Kidney epithelial cell (primary cell): ENCODE measurements at places on chromosomes 12 and 14. TPM values are rescaled to one million over a fixed set of nuclear protein-coding genes. Genes with fewer than 3 reads are reported as not detected.

GRCh38 chr14:105987563-105987962 is 461.2 kb downstream of the TMEM121 start:
- no peak for DNase-seq

GRCh38 chr12:6603095-6603567 is 4.0 kb downstream of the CHD4 start:
- DNase-seq = no peak

Gene KLRC2
- not detected in 2 replicates for total RNA-seq

Gene SSTR1
- 0.21 and 0.67 TPM in 2 replicates for total RNA-seq

Gene C12orf56
- total RNA-seq = 0.55 and 0.84 TPM in 2 replicates

DNA sequence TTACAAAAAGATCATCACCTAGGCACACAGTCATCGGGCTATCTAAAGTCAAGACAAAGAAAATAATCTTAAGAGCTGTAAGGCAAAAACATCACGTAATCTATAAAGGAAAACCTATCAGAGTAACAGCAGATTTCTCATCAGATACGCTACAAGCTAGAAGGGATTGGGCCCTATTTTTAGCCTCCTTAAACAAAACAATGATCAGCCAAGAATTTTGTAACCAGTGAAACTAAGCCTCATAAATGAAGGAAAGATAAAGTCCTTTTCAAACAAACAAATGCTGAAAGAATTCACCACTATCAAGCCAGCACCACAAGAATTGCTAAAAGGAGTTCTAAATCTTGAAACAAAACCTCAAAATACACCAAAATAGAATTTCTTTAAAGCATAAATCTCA is 191.6 kb upstream of the BMP4 start:
- no peak for DNase-seq

DNA sequence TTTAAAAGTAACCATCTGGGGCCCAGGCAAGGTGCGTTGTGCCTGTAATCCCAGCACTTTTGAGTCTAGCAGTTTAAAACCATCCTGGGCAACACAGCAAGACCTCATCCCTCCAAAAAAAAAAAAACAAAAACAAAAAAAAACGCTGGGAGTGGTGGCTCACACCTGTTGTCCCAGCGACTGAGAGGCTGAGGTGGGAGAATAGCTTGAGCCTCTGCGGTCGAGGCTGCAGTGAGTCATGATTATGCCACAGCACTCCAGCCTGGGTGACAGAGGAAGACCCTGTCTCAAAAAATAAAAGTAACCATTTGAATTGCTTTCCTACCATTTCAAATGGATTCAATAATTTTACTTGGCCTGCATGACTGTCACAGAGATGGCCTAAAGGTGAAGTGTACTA is 186.5 kb upstream of the ATP2B1 start:
- no peak for DNase-seq

DNA sequence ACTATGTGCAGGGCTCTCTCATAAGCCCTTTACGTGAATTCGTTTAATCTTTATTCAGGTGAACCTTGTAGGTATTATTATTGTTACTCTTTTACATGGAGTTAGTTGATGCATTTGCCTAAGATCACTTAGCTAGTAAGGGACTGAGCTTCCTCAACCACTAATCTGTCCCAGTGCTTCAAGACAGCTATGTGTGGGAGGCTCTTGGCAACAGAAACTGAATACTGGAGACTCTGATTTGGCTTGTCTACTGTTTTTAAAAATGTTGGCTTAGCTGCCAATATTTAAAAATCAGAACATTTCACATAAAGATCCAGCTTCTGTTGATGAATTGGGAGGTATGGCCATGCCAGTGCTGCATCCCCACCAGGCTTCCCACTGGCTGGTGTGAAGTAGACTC is 6.8 kb downstream of the KNTC1 start:
- DNase-seq = no peak

- DNase-seq = peak; percentile 39
Observed at GRCh38 chr12:105492591-105493545, 162.4 kb downstream of the C12orf75 start.

DNA sequence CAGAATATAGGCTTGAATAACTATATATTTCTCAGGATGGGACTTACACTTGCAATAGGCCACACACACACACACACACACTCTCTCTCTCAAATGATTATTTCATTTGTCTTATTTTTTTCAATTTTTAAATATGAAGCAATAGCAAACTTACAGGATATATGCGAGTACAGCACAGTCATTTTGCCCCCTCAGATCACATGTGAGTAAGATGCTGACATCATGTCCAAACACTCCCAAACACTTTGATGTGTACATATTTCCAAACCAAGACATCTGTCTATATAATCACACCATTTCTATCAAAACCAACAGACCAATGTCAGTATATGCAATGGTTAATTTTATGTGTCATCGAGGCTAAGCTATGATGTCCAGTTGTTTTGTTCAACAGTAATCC is 1535.9 kb upstream of the FLRT2 start:
- no peak for DNase-seq

Gene FGD6
- 31.5 and 40.9 TPM in 2 replicates for total RNA-seq

DNA sequence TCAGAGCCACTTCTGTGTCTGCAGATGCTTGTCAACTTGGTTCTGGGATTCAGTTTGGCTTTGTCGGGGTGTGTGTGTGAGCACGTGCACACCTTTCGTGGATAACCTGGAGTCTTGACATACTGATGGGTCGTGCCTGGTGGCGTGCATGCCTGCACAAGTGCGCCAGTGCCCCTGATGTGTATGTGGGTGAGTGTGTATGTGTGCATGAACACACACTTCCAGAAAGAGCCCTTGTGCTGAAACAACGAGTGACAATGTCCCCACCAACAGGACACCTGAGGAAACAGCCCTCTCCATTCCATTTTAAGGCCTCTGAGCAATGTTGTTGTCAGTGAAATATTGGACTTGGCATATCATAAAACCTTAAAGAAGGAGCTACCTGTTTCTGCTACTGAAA is 53.9 kb downstream of the SMUG1 start:
- no peak for DNase-seq

DNA sequence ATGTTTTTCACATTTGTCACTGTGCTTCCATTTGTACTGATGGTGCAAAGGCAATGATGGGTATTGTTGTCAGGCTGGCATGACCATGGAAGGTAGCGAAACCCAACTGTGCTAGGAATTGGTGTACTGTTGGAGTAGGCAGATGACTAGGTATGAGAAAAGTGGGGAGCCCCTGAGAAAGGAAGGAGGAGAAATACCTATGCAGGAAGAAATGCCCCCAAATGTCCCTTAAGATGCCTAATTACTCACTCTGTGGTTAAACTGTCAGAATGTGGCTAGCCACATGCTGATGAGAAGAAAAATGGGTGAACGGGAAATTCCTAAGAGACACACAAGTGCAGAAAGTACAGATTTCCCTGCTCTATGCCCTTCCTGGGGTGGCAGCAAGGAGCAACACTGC is 339.1 kb downstream of the TMEM132D start:
- no peak for DNase-seq

Gene DNAI7
- 0.07 TPM in 1 of 2 replicates, not detected in the other for total RNA-seq

DNA sequence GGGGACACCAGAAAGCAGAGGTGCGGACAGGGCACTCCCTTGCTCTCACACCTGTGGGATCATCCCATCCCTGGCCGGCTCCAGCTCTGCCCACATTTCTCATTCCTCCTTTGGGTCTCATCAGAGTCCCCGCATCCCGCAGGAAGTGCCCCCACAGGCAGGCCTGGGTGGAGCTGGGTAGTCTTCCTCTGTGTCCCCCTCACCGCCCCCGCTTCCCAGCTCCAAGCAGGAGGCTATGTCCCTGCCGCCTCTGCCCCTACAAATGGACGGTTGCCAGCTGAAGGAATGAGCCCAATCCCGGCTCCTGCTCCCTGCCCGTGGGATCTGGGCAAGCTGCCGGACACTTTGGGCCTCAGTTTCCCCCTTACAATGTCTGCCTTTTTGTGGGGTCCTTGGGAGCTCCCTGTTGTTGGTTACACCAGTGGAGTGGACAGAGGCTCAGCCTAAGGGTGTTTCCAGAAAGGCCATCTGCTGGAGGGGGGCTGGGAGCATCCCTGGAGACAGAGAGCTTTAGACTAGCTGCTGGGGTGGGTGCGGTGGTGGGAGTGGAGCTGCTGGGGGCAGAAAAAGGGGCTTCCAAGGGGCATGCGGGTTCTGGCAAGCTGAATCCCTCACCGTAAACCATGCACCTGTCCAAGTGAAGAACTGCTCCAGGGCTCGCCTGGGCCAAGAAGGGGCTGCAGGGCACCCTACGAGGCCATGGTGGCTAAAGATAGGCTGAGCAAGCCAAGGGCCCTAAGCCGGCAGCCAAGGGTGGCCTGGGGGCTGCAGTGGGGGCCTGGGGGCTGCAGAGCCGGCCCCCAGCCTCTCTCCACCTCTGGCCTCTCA is 7.9 kb upstream of the GPR132 start:
- no peak for DNase-seq

DNA sequence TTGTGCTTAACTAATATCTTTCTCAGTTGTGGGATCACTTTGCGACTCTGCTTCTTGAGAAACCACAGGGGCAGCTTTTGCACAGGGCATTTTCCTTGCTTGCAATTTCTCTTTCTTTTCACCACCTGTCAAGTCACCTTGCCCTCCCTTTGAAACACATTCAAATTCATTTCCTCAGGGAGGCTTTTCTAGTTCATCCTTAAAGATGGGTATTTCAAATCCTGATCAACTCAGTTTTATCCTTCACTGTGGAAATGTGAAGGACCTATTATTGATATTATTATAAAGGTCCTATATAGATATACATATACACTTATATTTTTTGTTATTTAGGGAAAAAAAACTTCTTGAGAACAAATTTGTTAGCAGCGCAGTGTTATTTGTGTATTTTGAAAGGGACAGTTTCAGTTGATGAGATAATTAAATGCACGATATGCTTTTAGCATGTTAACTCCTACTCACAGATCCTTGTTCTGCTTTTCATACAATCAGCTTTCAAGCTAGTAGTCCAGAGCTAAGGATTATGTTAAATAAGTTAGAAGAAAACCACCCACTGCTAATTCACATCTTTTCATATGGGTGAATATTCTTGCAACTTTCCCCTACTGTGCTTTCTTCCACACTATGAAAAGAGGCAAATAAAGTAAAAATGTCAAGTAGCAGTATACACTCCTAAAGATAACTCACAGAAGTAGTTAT is 501.4 kb upstream of the RGS6 start:
- DNase-seq = no peak

GRCh38 chr12:25524366-25524765 is 28.7 kb downstream of the LMNTD1 start:
- no peak for DNase-seq

GRCh38 chr12:54404061-54405004 is 14.7 kb downstream of the ITGA5 start:
- no peak for DNase-seq

DNA sequence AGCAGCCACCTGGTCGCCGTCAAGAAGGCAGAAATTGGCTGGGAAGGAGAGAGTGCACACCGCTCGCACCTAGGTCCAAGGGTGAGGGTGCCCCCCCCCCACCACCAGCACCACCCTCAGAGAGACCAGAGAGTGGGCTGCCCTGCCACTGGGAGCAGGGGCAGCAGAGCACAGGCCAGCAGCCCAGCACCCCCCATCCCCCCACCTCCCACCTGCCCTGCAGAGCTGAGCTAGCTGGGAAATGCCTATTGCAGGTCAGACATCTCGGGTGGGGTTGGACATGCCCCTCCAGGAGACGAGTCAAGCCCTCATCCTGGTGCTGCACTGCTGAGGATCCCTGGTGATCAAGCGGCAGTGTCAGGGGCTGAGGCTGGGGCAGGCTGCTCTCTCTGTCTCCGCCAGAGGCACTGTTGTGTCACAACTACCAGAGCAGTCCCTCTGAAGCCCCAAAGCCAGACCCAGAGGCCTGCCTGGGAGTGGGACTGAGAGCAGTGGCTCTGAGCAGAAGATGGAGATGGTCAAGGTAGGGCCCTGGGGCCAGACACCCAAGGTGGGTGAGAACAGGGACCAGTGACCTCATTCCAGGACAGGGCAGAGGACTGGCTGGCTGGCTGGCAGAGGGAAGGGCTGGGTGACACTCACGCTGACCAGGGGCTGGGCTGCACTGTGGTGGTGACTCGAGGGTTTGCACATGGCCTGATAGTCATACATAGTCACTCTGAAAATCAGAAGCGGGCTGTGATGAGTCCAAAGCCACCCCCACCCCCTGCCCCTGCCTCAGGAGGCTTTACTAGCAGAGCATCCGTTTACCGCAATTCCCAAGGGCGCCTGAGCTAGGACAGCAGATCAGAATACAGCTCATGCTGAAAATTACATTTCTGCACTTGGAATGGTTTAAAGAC is 19.7 kb upstream of the LRTM2 start:
- DNase-seq = no peak

Gene CDKN3
- 7.7 and 13.6 TPM in 2 replicates for total RNA-seq

DNA sequence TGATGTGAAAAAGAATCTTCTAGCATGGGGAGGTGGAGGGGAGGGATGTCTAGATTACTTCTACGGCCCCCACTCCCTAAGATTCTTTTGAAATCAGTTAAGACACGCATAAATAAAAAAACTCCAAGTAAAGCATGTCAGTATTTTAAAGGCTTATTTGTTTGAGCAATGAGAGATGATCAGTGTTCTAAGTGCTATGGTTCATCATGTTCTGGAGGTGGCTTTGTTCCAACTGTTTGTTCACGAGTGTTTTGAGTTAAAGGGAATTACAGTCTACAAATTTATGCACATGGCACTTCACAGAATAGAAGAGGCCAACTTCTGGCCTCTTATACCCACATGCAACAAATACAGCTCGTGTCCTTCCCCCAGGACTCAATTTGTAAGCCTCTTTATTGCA is 394.9 kb downstream of the RAD51B start:
- no peak for DNase-seq

DNA sequence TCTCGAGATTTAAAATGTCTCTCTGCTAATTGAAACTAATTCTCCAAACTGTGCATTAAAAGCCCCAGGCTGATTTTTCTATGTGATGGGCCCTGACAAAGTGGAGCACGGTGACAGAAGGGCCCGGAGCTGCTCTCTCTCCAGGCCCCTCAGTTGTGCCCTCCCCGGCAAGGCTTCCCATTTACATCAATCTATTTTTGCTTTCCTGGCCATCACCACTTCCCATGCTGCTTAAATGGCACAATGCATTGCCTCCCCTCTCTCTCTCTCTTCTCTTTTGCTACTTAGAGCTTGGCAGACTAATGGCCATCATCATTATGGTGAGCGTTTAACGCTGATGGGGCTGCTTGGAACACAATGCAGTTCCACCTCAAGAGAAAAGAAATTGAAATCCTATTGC is 270.7 kb upstream of the DIO3 start:
- no peak for DNase-seq

- DNase-seq = no peak
Observed at GRCh38 chr12:122215771-122216170, 10.1 kb downstream of the DIABLO start.

- no peak for DNase-seq
Observed at GRCh38 chr14:101827286-101827685, 65.8 kb downstream of the PPP2R5C start.

- DNase-seq = no peak
Observed at GRCh38 chr12:128724468-128725046, 99.2 kb downstream of the SLC15A4 start.

Gene LRP10
- 124 and 150 TPM in 2 replicates for total RNA-seq
